ENCODE measurements at places on chromosomes 12 and 14.

DNA sequence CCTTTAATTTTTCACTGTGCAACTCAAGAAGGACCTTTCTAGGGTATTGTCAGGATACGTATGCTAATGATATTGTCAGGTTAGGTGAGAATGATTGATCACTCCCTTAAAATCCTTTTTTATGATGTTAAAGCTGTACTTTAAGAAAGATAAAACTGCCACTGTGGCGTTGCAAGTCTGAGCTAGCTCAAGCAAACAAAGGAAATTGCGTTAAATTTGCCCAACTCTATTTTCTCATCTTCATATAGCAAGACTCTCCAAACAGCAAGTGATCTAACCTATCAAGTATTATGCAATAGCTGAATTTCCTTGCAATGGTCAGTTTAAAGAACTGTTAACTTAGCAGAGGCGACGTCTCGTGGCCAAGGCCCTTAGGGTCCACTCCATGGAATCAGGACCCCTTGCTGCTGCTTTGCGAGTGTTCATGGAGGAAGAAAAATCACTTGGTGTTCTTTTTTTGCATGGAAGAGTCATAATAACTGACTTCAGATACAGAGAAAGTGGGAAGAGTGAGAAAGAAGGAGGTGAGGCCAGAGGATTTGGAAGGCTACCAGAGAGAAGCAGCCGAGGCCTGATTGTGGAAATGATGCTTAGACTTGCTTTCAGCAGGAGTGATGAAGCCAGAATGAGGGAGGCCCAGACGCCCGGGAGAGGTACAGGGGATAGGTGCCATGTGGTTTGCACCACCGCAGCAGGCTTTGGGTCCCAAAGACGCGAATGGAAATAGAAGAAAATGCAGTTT lies 2.5 kb downstream of the TRAF3 start:
- no peak for DNase-seq

GRCh38 chr12:67609226-67609870 lies 39.2 kb upstream of the DYRK2 start:
- no peak for DNase-seq

- no peak for DNase-seq
These were observed 794.1 kb downstream of the BCL11B start for GRCh38 chr14:98477935-98478334.

GRCh38 chr12:122064025-122064777 lies 14.4 kb upstream of the MLXIP start:
- DNase-seq = peak; percentile 58

DNA sequence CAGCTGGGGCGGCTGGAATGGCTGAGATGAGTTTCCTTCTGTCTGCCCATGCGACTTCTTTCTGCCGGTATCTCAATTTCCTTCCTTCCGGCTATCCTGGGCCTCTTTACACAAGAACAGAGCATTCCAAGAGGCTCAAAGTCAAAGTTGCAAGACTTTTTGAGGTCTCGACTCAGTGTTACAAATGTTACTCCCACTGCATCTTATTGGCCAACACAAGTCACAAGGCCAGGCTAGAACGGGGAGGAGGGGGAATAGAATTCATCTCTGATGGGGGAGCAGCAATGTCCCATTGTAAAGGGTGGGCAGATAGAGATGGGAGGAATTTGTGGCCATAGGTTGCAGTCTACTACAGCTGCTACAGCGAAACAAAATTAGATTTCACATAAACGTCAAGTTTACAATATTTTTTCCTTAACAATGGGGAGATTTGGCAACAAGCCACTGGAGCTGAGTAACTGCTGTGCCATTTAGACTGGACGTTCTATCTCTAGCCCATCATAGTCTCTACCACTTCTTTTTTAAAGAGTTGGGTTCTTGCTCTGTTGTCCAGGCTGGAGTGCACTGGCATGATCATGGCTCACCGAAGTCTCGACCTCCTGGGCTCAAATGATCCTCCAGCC lies 9.5 kb upstream of the NYNRIN start:
- no peak for DNase-seq

GRCh38 chr12:25352083-25352918 lies 101.6 kb upstream of the KRAS start:
- no peak for DNase-seq

DNA sequence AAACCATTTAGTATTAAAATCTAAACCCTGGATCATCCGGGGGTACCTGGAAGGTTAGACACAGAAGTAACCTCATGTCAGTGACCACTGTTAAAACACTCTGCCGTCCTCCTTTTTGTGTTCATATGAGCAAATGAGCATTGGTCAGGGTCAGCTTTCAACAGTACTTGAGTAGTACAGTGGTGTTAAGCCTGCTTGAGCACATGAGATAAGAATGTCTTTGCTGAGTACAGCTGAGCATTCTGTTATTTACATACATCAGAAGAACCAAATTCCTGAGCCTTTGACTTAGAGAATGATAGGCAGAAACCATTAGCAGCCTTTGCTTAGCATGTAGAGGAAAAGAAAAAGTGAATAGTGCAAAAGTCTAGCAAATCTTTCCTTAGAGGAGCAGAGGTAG lies 38.6 kb upstream of the LRTM2 start:
- no peak for DNase-seq

- peak; percentile 84 for DNase-seq
These were observed 2.5 kb downstream of the USP44 start for GRCh38 chr12:95548539-95549391.

- DNase-seq = no peak
These were observed 45.4 kb upstream of the GZMB start for GRCh38 chr14:24679248-24679961.

DNA sequence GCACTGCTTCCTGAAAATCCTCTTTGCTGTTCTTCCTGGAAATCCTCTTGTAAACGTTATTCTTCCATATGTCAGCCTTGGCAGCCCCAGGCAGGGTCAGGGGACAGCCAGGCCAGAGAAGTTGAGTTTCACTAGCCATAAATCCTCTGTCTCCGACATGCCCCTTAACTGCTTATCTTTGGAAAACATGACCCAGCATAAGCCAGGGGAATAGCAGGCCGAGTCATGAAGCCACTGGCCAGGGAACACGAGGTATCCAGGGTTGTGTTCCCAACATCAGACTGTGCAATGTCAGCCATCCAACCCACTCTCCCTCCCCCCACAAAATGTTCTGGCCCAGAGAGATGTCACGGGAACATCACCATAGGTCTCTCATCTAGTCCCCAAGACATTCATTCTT lies 453.9 kb downstream of the MED13L start:
- DNase-seq = no peak
